Kidney epithelial cell (primary cell): ENCODE measurements at places on chromosomes 7 and 10.

DNA sequence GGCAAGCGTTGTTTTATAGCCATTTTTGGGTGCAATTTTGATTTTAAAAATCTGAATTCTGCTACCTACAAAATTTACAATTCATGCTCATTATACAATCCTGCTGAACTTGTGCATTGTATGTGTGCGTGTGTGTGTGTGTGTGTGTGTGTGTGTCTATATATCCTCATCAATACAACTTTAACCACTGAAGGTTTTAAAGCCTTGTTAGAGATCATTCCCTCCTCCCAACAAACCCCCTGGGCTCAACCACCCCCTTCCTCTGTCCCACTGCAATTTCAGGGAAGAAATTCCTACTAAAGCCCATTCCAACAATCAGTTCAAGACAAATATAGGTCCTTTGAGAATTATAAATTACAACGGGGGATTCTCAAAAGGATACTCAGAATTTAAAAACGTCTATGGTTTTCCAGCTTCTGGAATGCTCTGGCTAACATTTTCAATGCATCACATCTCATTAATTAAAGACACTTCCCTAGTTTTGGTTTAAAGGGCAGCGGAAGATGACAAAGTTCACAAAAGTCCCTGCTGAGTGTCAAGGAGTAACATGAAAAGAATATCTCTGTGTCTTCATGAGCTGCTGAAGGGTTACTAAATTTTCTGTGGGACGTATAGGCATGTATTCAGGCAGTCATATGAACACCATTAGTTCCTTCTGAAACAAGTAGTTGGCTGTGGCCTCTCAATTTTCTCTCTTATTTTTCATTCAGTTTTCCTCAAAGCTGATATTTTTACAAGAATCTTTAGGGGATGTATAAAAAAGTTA, 889 bp upstream of the SEMA3A start:
- DNase-seq = no peak

DNA sequence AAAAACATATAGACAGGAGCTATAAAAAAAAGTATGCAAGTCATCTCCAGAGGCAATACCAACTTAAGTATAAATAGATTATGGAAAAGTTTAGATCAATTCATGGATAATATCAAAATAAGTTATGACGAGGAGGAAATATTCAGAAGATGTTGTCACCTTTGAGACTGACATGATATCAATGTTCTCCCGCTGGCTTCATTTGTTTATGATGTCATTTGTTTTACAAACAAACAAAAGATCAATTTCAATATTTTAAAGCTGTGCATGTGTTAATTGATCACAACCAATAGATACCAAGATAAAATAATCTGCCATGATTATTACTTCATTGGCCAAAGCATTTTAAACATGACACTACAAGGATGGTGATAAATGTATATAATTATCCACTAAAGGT, 43.5 kb downstream of the SLC16A12 start:
- DNase-seq = no peak

DNA sequence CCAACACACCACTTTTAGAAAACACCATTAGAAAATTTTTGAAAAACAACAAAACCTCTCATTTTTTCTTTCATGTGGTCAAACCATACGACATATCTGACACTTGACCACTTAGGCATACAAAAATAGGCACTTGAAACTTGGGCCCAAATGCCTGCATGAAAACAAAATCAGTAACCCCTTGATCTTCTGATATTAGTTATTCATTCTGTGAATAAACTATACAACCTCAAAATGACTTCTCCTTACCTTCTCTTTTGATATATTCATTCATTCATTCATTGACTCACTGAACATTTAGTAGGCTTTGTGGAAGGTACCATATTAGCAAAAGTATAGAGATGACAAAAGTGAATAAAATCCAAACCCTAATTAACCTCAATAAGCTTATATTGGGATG, 26.4 kb downstream of the ITGB1 start:
- no peak for DNase-seq

- DNase-seq = no peak
Observed at GRCh38 chr7:17697128-17697881, 243.0 kb downstream of the SNX13 start.
